ENCODE measurements at places on chromosomes 2 and 18.

DNA sequence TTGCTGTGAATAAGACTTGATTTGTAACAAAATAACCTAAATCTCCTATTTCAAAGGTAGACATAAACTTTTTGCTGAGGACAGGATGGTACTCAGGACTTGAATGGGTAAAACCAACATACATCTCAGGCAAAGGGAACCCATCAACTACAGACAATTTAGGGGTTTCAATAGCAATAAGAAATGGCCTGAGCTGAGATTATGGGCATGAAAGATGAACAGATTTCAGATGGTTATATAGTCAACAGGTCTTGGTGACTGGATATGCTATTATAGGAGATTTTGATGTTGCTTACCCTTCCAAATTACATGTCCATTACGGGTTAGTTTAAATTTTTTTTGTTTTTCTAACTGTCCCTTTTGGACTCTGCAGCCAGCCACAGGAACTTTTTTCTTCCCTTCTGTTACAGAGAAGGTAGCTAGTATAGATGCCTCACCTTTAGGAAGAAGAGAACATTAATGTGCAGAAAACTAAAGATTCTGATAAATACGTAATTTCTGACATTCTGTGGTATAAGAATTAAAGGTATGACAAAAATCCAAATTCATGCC is 4.6 kb downstream of the RPS27A start:
- no peak for DNase-seq

DNA sequence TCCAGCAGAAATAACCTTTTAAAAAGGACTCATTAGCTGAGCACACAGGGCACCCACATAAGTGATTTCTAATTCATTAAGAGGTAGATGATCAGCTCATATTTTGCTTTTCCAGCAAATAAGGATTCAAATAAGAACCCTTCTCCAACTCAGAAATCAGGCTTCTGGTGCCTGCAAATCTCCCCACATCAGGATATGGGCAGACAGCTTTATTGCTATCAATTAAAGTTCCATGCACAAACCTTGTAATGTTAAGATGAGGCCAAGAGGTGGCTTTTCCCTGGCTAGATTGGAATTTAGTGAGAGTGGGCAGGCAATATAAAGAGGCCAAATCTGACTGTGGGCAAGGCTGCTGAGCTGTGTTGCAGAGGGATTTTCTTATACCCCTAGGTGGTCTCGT is 193.6 kb downstream of the SH3RF3 start:
- no peak for DNase-seq

DNA sequence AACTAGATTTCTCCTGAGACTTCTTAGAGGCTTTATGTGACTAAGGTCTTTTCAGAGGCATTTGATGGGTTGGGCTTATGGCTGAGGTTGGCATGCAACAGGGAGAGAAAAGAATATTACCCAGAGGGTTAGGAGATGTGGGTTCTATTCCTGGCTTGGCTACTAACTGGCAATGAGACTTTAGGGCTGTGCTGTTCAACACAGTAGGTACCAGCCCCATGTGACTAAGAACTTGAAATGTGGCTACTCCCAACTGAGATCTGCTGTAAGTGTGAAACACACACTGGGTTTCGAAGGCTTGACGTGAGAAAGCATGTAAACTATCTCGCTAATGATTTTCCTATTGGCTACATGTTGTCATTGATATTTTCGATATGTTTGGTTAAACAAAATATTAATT is 324.9 kb upstream of the SLC14A2 start:
- DNase-seq, result no peak

DNA sequence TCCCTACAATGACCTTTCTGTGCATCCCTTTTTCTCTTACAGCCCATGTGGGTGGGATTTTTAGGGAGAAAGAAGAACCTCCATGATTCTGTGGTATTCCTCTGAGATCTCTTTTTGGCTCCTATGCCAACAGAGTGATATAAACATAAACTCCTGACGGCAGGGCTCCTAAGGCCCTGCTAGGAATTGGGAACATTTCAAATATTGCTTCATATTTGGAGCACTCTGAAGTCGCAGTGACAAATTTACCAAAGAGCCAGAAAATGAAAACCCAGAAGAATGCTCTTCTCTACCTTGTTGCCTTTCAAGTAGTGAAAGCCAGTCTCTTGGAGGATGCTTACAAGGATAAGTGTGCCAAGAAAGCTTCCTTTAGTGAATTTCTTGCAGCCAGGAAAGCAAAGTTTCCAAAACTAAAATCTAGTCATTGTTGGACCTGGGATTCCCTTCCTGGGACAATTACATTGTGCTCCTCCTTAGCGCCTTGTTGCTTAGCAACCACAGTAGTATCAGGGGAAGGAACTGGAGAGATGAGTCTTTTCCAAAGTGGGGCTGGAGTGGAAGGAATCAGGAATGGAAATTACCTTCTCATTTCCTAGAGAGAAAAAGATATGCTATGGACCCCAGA is 7.3 kb upstream of the SETBP1 start:
- DNase-seq, result no peak

DNA sequence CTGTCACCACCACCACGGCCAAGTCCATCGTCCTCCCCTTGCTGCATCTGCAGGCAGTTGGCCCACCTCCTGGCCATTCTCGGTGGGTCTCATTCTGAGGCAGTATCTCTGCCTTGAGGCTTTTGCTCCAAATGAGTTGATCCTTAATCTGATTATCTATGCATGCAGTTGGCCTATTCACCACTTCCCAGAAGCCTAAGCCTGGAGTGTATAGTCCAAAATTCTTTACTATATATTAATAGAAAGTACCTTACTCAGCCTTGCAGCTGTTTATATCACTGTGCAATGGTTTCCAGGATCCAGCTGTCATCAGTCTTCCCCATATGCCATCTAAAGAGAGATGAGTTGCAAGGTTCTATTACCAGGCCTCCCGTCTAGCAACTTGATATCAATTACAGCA is 292.4 kb downstream of the SS18 start:
- DNase-seq, result no peak

- DNase-seq, result no peak
Measured at GRCh38 chr2:46723346-46723745, 192.3 kb downstream of the MCFD2 start.

GRCh38 chr2:216546241-216546640 is 47.6 kb downstream of the RPL37A start:
- DNase-seq, result no peak

- DNase-seq, result no peak
Measured at GRCh38 chr2:225040142-225040541, 2.1 kb downstream of the DOCK10 start.

Data from Calu3 (cell line).